ENCODE measurements at places on chromosomes 7 and 10. TPM values are rescaled to one million over a fixed set of nuclear protein-coding genes. Genes with fewer than 3 reads are reported as not detected.

The KEL gene
- total RNA-seq: not detected

The ARID5B gene
- 17.6 TPM for total RNA-seq

The ZNF32 gene
- total RNA-seq: not detected

The SEM1 gene
- 50.0 TPM for total RNA-seq

The MKX gene
- total RNA-seq: 185 TPM

The OGDHL gene
- 3.5 TPM for total RNA-seq

DNA sequence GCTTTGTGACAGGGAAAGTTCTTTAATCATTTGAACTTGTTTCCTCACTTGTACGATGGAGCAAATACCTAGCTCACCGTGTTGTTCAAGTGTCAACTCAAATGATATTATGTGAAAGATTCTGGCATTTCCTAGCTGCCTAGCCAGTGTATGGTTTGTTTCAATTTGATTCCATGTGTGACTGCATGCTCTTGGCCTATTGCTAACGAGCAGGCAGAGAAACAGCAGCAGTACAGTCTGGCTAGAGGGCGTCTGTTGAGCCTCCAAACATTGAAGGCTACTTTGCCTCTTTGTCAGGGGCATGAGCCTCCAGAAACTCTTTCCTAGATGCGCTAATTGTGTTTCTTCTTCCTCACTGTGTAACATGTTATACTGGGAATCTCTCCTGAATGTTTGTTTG is 417.4 kb downstream of the EXOC4 start:
- DNase-seq: no peak

GRCh38 chr10:128078136-128078969 is 47.9 kb downstream of the MKI67 start:
- peak; percentile 7 for DNase-seq

DNA sequence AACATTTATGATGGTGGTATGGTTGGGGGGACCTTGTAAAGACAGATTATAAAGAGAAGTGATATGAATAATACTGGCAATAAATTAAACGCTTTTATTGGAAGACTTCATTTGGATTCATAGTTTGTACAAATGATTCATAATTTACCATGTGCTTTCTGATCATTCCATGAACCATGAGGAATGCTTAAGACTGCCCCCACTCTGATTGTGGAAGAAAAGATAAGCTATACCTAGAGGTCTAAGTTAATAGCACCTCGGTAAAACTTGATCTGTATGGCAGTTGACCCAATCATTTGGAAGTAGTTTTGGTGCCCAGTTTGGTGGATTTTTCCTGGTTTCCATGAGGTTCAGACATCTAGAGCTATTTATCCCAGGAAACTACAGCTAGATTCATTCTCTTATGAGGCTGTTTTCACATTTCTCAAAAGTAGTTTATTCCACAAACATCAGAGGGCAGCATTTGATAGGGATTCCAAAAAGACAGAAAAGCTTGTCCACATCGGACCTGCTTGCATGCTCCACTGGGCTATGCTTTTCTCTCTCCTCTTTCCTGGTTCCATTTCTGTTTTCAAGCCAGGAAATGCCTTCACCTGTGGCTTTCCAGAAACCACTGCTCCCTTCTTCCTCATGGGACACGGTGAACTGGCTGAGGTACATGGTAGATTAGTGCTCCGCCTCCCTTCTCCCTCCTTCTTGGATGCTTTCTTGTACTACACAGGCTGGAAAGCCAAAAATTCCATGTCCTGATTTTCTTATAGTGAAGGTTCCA is 29.2 kb downstream of the TFAM start:
- DNase-seq: peak; percentile 51

DNA sequence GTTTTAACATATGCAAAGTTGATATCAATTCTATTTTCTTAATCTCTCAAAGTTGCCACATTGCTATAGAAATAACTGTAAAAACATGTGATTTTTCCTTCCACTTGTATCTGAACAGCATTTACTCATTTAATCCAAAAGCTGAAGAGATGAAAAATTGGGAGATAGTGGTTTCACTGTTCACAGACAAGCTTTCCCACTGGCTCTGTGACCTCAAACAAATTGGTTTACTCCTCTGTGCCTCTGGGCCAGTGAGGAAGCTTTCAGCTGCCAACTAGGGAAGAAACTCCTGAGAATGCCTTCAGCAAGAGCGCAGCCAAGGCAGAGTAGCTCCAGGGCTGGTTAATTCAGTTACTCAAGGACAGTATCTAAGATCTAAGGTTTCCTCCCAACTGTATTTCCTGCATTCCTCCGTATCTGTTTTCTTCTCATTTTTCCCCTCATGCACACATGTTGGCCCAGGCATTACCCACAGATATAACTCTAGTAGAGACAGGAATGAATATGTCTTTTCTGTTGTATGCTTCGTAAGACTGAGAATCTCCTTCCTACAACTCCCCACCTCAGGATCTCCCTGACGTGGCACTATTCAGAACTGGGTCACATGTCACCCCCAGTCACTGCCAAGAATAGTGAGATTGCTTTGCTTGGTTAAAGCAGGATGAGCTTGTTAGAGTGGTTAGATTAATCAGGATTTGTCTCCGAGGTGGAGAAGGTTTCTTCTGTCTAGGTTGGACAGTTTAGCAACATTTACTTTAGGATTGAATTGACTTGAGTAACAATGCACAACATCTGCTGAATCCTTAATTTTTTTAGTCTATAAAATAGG is 315.7 kb downstream of the NRG3 start:
- DNase-seq: peak; percentile 4

- no peak for DNase-seq
Measured at GRCh38 chr7:132417103-132417906, 159.0 kb downstream of the PLXNA4 start.

- no peak for DNase-seq
Measured at GRCh38 chr10:52746169-52746568, 26.4 kb downstream of the MBL2 start.

DNA sequence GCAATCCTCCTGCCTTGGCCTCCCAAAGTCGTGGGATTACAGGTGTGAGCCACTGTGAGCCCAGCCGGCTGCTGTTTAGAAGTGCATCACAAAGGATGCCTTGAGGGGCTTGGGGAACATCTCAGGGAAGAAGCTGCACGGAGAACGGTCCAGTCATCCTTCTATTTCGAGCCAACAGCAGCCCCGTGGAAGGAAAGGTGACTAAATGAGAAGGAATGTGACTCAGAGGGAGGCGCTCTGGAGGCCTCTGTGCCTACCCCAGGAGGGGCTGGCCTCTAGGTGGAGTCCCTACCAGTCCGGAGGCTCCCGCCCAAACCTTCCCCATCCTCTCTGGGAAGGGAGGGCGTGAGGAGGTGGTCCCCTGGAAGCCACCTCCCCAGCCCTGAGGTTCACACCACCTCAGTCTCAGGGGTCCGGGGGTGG is 76.2 kb downstream of the CTBP2 start:
- peak; percentile 93 for DNase-seq

Data from A172 (cell line).